Central memory CD4-positive, alpha-beta T cell (primary cell): ENCODE measurements at places on chromosomes 2 and 18.

DNA sequence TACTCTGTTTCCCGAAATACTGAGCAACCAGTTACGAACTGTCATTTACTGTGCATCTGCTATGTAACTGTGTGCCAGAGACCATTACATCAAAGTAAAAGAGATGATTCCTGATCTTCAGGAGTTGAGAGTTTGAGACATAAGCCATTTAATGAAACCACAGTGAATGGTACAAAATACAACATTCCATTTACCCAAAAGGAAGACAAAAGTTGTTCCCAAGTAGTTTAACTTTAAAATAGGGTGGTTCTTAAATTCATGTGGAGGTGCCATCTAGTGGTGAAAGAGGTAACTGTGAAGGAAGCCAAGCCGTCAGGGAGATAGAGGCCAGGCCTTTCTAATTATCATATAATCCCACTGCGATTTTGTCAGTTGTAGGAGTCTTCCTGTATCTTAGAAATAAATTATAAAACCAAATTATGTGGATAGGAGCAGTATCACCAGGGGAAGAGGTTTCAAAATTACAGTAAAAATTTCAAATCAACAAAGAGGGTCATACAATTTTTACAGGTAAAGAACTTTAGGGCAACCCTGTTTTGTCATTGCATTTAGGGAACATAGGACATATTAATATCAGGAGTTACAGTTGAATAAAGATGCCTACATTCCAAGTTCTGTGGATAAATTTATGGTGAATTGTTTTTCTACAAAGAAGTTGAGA lies 67.7 kb downstream of the EPAS1 start:
- peak; percentile 39 for DNase-seq

DNA sequence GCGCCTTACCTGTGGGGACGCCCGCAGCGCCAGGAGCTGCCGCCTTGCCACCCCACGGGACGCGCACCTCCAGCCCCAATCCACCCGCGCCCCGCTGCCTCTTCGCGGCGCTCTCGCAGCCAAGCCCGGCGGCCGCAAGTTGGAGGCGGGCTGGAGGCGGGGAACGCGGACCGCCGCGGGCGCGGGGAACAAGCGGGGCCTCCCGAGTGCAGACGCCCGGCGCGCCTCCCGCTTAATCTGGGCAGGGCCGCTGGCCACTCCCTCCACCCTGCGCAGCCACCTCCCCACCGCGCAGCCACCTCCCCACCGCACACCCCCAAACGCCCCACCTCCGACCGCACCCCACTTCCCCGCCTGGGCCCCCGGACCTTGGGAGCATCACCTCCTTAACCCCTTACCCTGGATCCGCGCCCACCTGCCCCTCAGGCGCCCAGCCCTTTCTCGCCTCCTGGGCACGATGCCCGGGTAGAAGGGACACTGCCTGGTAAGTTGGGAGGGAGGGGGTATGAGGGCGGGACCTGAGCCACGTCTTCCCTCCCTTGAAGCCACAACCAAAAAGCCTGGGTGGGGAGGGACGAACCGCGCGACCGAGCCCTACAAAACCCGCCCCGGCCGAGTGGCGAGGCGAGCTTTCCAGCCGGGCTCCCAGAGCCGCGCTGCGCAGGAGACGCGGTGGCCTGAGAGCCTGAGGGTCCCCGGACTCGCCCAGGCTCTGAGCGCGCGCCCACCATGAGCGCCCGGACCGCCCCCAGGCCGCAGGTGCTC lies at the start of the genes COL4A3 and COL4A4:
Gene COL4A3, plus strand, starts transcription at position 627 of the 765 bp plus-strand sequence. Its CDS starts 103 bp downstream, at position 730.
Gene COL4A4, minus strand, starts transcription at position 208 of the 765 bp plus-strand sequence. CDS start 16,722 bp downstream, outside the sequence.
- DNase-seq: no peak

DNA sequence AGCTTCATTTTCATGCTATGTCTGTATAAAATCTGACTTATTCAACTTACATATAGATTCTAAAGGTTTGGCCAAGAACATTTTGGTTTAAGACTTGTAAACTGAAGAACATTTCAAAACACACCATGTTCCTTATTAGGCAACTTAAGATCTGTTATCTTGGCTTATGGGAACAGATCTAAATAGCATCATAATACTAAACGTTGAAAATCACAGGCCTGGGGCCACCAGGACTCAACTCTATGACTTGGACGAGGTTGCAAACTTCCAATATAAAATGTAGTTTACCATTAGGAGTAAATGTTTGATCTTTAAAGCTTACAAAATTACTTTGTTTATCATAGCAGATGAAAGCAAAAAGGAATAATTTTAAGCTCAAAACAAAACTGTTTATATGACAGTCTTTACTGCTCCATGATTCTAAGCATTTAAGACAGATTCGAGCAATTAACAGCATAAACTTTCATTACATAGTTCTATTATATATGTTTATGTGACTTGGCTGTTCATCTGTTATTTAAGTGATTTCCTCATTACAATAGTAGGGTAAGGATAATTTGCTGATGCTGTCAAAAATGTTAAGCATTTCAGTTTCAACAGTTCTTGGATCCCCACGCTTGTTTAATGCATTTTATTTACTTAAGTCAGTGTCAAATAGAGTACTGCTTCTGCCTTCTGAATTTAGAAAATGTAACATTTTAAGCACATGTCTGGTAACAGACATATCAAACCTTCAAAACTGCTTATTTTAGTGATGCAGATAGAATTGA lies 8.3 kb downstream of the TCF4 start:
- DNase-seq: no peak

GRCh38 chr18:4734021-4734420 lies 278.9 kb upstream of the DLGAP1 start:
- no peak for DNase-seq

DNA sequence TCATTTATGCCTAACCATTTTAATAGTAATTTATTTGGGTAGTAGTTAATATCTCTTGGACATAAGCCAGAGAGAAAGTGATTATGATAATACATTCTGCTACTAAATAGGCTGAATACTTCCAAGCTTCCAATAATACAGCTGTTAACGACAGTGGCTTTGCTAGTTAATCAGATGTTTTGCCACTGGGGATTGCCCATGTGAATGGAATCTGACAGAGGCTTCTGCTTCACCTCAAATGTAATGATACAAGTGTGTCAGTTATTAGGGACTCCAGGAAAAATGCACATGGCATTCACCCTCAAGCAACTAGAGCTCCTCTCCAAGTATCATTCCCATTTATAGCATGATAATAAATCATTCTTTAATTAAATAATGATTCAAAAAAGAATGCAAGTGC lies 185.0 kb upstream of the TMEFF2 start:
- no peak for DNase-seq

DNA sequence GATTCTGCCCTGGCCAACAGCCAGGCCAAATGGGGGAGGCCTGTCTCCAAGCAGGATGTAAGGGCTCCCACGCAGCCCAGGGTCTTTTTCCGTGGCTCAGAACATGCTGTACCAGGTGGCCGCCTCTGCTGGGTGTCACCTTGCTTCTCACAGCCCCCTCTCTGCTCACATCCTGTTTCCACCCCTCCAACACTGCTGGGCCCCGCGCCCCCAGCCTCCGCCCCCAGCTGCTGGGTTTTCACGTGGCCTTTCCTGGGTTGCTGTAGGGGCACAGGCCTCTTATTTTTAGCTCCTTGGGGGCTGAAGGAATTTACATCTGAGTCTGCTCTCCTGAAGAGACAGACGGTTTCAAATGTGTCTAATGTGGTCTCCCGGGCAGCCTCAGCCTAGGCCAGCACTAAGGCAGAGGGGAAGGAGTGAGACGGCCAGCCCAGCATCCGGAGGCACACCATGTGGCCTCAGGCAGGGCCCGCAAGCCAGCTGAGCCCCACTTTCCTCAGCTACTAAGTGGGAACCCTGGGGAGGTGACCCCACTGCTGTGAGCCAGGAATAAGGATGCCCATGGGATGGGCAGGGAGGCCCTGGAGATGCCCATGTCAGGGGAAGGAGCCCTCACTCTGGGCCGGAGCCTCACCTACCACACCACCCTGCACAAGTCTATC lies 18.7 kb upstream of the DUSP2 start:
- peak; percentile 37 for DNase-seq

GRCh38 chr2:206836722-206837121 lies 71.3 kb downstream of the FASTKD2 start:
- DNase-seq: no peak

- no peak for DNase-seq
These were observed 249.4 kb upstream of the KLHL29 start for GRCh38 chr2:23135481-23136100.
